ENCODE measurements at places on chromosomes 12 and 14. TPM values are rescaled to one million over a fixed set of nuclear protein-coding genes. Genes with fewer than 3 reads are reported as not detected.

The LRRK2 gene
- 1.7 TPM for total RNA-seq

The DAO gene
- not detected for total RNA-seq

The NEUROD4 gene
- not detected for total RNA-seq

The LRP6 gene
- total RNA-seq: 9.4 TPM

The OR6C3 gene
- not detected for total RNA-seq

The DEGS2 gene
- total RNA-seq: 2.1 TPM

The SAMD4A gene
- 12.0 TPM for total RNA-seq

The SLC4A8 gene
- total RNA-seq: 1.5 TPM

The ERBB3 gene
- total RNA-seq: 0.78 TPM

The KRT77 gene
- not detected for total RNA-seq

The KRT5 gene
- total RNA-seq: 0.53 TPM

The ASIC1 gene
- total RNA-seq: 5.3 TPM

The AMDHD1 gene
- 3.0 TPM for total RNA-seq

The A2M gene
- not detected for total RNA-seq

The ZNF385A gene
- 21.7 TPM for total RNA-seq

The BHLHE41 gene
- total RNA-seq: 0.69 TPM

The OVCH1 gene
- total RNA-seq: not detected

The UNG gene
- total RNA-seq: 93.5 TPM

The HCAR1 gene
- 0.03 TPM for total RNA-seq

The PRIMA1 gene
- 0.32 TPM for total RNA-seq

The INHBE gene
- 0.09 TPM for total RNA-seq

The ORMDL2 gene
- 107 TPM for total RNA-seq

The KRT6A gene
- total RNA-seq: 11.2 TPM

The GLS2 gene
- total RNA-seq: 0.20 TPM

The RNASE4 gene
- total RNA-seq: 8.1 TPM

The RNF212B gene
- not detected for total RNA-seq

The INSM2 gene
- not detected for total RNA-seq

The FGF23 gene
- total RNA-seq: not detected

The SLC38A2 gene
- total RNA-seq: 139 TPM

The FAM186B gene
- 0.07 TPM for total RNA-seq

The TC2N gene
- 0.77 TPM for total RNA-seq

The PTPN6 gene
- total RNA-seq: 12.7 TPM

The GYS2 gene
- total RNA-seq: not detected

The GPR65 gene
- total RNA-seq: not detected

The OLR1 gene
- total RNA-seq: 0.73 TPM

The SELPLG gene
- total RNA-seq: 0.97 TPM

The CD163 gene
- total RNA-seq: not detected

The PTCSC3 gene
- total RNA-seq: not detected

The ARHGAP9 gene
- 0.17 TPM for total RNA-seq

The ZDHHC17 gene
- 10.7 TPM for total RNA-seq

The ZNF891 gene
- total RNA-seq: 0.37 TPM

The IAPP gene
- total RNA-seq: not detected

The DICER1 gene
- 22.3 TPM for total RNA-seq

The FOXN4 gene
- total RNA-seq: 0.03 TPM

The IFNG-AS1 gene
- not detected for total RNA-seq

The KRT71 gene
- total RNA-seq: not detected

The CAPZA3 gene
- not detected for total RNA-seq
